ENCODE measurements at places on chromosomes 1 and 21. TPM values are rescaled to one million over a fixed set of nuclear protein-coding genes. Genes with fewer than 3 reads are reported as not detected.

DNA sequence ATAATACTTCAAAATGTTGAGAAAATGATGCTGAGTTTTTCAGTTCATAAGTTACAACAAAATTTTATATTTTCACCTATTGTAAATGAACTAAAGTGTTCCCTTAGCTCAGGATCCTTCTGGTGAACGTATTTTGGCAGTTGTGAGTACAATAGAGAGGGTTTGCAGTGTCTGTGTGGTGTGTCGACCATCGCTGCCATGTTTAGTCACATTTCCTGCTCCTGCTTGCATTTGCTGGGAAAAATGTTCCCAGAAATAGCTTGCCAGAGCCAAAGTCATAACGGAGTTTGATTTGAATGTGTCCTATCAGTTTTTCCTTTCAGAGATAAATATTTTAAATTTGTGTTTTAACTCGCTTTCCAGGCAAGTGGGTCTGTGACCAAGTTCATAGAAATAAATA is 117.1 kb upstream of the COL6A1 start:
- DNase-seq = no peak

DNA sequence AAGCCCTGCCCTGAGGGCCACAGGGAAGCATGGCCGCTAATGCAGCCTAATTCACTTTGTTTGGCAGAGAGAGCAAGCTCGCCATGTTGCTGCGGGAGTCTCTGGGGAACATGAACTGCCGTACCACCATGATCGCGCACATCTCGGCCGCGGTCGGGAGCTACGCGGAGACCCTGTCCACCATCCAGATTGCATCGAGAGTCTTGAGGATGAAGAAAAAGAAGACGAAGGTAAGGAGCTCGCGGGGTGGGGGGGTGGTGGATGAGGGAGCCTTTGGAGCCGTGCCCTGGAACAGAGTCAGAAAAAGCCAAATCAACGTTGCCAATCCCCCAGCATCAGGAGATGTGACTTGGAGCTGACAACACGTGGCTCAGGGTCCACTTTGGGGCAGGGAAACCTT is 529.4 kb downstream of the KIF26B start:
- no peak for DNase-seq

GRCh38 chr1:212536586-212536985 is 72.0 kb upstream of the ATF3 start:
- no peak for DNase-seq

DNA sequence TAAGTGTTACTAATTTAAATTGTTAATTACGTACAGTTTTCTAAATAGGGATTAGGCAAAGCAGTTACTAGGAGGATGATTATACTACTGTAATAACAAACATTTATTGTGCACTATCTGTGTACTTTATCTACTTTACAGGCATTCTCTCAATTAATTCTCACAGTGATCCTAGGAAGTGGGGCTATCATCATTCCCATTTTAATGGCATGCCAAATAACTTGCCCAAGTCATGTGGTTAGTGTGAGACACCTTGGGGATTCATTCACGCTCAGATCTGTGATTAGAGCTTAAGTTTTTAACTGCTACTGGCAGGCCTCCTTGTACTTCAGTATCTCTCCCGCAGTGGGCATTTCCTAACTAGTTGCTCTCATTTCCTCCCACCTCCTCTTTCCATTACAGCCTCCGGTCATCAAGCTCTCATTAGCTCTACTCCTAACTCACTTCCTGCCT is 11.5 kb downstream of the PHLDA3 start:
- DNase-seq = no peak

GRCh38 chr1:39272027-39272797 is 67.7 kb downstream of the MACF1 start:
- DNase-seq = no peak

GRCh38 chr1:211731456-211732292 is 56.3 kb upstream of the NEK2 start:
- DNase-seq = no peak

GRCh38 chr1:240465531-240465940 is 146.4 kb downstream of the GREM2 start:
- no peak for DNase-seq

DNA sequence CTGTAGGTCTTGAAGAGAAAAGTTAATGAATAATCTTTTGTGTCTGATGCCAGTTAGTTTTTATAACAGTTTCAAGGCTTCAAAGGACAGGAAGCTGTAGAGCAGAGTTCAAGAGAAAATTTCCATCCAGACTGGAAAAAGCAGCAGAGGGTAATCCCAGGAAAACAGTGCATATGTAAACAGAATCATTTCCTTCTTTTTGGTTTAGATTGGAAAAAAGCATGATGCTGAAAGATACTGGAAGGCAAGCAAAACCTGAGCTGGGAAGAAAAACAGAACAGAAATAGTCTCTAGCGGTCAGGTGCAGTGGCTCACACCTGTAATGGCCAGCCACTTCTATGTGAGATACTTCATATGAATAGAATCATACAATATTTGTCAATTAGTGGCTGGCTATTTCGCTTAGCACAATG is 71.9 kb downstream of the ZSWIM5 start:
- no peak for DNase-seq

- DNase-seq = no peak
Measured at GRCh38 chr1:43418858-43419257, 29.2 kb downstream of the SZT2 start.

DNA sequence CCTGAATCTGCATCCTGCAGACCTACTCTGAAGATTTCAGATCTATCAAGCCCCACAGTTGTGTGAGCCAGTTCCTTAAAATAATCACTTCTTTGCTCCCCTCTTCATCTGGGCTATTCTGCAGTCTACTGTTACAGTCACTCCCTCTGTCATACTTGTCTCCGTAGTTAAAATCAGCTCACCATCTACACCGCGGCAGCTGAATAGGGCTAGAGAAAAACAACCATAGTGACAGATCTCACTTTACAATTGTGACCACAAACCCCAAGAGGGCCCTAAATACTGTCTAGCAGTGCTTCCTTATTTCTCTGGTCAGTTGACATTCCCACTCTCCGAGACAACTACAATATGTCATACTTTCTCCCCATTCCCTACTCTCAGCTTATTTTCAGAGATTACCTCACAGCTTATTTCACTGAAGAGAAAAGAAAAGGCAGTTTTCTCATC is 12.9 kb downstream of the DESI2 start:
- DNase-seq = no peak

GRCh38 chr1:11237356-11237755 is 25.0 kb downstream of the MTOR start:
- no peak for DNase-seq

NPPB gene
- total RNA-seq = 5.1 TPM

KCNE2 gene
- total RNA-seq = not detected

TIE1 gene
- total RNA-seq = 18.5 TPM

ADGRL2 gene
- 37.9 TPM for total RNA-seq

Measured in Right ventricle myocardium superior (tissue), 1 donor.